Renal cortical epithelial cell (primary cell): ENCODE measurements at places on chromosomes 1 and 21.

- DNase-seq, result no peak
Measured at GRCh38 chr21:43922949-43923348, 57.9 kb downstream of the AGPAT3 start.

DNA sequence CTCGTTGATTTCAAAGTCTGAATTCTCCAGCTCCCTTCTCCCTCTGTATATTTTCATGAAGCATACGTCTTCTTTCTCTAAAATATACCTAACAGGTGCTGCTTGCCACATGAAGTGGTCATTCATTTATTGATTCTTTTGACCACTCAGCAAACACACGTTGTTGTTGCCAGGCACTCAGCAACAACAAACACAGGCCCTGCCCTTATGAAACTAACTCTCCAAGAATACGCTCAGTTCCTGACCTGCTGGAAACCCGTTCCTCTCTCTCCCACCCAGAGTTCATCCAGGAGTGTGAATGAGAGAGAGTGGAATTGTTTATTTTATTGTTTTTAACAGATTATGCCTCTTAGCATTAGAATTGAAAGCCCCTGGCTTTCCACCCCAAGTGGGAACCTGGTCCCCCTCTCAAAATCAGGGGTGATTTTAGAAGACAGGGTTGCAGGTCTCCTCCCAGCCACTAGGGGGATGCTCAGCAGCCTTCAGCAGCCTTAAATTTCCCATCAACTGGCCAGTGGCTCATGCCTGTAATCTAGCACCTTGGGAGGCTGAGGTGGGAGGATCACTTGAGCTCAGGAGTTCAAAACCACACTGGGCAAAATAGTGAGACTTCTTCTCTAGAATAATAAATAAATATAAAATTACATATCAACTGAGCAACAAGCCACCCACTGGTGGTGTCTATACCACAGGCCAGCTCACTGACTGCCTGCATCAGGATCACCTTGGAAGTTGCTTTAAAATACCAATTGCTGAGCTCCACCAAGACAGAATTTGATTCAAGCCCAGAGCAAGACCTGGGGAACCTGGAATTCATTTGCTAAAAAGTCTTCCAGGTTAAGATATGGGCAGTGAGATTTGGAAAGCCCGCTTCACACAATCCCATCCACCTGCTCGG lies 181.0 kb upstream of the KLHDC7A start:
- peak; percentile 7 for DNase-seq

DNA sequence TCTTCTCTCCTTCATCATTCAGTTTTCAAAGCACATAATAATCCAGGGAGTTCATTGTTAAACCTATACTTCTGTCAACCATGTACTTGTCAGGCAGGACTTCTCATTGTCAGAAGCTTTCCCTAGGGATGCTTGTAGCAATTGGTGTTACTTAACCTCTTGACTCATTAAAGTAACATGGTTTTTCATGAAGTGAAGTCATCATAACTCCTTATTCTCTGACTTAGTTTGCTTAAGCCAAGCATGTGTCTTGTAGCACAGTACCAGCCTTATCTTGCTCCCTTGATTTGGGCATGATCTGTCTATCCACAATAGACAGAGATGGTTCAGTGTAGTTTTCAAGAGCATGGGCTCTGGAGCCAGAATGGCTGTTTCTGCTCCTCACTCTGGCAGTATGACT lies 45.3 kb downstream of the LRIG2 start:
- DNase-seq, result no peak

GRCh38 chr21:29708401-29708800 lies 231.4 kb downstream of the GRIK1 start:
- DNase-seq, result no peak

- DNase-seq, result no peak
Measured at GRCh38 chr21:37095821-37096220, 22.8 kb downstream of the TTC3 start.

GRCh38 chr1:19967808-19968207 lies 11.6 kb downstream of the PLA2G2A start:
- no peak for DNase-seq

DNA sequence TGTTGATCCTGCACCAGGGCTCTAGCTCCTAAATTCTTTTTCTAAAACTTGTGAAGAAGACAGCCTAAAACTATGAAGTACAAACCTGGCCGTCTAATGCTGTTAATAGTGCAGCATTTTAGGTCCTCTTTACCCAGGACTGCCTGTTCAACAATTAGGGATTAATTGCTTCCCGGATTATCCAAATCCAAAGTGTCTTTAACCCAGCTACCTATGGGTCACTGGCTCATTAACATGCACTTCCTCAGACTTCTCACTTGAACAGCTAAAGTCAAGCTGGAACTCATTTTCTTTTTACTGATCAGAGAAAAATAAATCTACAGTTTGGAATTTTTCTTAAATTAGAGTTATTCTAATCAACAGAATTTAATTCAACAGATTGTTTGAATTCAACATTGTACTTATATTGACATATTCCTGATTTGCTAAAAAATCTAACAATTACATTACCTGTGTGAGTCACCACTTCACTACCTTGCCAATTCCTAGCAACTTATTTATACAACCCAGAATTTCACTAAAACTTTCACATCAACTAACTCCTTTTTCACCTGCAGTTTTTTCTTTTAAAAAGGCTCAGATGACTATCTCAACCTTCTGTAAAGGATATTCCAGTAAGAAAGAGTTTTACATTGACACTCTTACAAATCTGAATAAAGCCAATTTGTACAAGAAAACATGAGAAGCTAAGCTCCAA lies 3.3 kb downstream of the HNRNPU start:
- DNase-seq, result no peak

GRCh38 chr1:214310010-214310409 lies 29.1 kb downstream of the SMYD2 start:
- DNase-seq, result no peak

DNA sequence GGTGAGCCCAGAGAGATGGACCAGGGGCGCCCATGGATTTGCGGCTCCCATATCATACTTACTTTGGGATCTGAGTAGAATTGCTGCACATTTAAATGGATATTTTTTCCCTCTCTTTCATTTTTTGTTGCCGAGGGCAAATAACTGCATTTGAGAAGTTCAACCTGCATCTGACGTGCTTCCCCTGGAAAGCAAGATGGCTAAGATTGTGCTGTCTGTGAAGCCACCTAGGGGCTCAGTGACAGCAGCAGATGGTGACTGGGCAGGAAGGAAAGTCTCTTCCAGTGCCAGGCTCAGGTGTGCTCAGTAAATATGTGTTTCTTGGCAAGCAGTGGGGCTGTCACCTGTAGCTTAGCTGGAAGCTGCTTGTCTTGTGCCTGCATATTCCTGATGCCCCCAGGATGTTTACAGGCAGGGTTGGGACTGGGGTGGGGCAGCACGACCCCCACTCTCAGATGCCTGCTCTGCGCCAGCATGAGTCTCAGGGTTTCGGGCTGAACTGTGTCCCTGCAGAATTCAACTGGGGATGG lies 59.8 kb upstream of the ETV3 start:
- DNase-seq, result no peak

DNA sequence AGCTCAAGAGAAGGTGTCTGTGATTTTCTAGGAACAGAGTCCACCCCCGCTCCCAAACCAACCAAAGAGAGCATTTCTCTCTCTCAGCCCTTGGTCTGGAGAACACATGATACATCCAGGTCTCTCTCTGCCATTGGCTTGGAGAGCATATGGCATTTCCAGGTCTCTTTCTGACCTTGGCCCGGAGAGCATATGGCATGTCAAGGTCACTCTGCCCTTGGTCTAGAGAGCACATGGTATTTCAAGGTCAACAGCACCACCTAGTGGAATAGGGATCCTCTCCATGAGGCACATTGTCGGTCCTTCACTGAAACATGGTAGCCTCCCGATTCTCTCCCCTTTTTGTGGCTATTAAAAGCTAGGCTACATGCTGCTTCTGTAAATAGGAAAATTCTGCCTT lies 437.7 kb upstream of the OLFM3 start:
- DNase-seq, result no peak

- DNase-seq, result no peak
Measured at GRCh38 chr1:213457186-213457585, 406.1 kb downstream of the RPS6KC1 start.

DNA sequence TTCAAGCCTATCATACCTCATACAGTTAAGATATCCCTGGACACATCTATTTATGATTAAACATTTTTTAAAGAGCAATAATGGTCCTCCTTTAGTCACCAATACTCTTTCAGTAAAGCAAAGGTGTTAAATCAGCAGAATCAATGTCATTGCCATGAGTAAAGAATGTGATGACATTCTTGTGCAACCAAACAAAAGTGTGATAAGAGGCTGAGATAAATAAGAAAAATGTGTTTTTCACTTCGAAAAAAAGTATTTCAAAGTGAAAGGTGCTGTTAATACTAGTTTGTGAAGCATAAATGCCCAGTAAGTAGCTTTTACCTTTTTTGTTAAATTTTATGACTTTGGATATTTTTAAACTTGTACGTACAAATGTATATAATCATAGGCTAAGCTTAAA lies 8.4 kb downstream of the SLC44A5 start:
- DNase-seq, result no peak

DNA sequence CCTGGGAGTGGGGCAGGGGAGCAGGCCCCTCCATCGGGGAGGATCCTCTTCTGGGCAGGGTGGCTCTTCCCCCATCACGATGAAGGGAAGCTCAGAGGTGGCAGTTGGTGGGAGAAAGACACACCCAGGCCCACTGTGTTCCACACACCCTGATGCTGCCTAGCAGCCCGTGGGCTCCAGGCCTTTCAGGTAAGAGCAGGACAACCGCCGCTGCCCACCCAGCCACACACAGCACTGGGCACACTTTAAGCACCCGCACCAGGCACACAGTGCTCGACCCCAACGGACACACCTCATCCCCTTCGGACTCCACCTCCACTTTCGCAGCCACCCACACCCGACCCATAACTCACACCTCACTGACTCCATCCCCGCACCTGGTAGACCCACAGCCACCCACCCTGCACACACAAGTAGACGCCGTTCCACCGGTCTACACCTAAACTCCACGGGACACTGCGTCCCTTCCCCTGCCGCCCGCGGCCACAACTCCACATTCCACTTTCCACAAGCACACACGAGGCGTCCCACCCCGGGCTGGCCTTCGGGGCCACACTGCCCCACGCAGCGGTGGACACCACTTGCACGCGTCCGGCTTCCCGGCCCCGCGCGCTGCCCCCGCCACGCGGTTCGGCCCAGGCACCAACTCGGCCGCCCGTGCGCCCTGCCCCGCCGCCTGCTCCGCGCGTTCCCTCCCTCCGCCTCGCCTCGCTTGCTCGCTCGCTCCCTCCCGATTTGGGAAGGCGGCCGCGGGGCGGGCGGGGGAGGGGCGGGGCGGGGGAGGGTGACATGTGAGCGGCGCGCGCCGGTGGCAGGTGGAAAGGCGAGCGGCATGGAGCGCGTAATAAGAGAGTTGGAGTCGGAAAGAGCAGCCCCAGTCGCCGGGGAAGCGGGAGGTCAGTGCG lies at the start of gene KCNQ4:
Gene KCNQ4, plus strand, starts transcription at position 787 of the 905 bp plus-strand sequence. CDS start 307 bp downstream, outside the sequence.
- no peak for DNase-seq

- peak; percentile 99 for DNase-seq
Measured at GRCh38 chr1:234602334-234603220, 7.4 kb downstream of the IRF2BP2 start.
